Natural killer cell (primary cell): ENCODE measurements at places on chromosomes 5 and 9. TPM values are rescaled to one million over a fixed set of nuclear protein-coding genes. Genes with fewer than 3 reads are reported as not detected.

The SURF4 gene
- total RNA-seq, result 111 TPM

The PSAT1 gene
- total RNA-seq, result 2.3 TPM

DNA sequence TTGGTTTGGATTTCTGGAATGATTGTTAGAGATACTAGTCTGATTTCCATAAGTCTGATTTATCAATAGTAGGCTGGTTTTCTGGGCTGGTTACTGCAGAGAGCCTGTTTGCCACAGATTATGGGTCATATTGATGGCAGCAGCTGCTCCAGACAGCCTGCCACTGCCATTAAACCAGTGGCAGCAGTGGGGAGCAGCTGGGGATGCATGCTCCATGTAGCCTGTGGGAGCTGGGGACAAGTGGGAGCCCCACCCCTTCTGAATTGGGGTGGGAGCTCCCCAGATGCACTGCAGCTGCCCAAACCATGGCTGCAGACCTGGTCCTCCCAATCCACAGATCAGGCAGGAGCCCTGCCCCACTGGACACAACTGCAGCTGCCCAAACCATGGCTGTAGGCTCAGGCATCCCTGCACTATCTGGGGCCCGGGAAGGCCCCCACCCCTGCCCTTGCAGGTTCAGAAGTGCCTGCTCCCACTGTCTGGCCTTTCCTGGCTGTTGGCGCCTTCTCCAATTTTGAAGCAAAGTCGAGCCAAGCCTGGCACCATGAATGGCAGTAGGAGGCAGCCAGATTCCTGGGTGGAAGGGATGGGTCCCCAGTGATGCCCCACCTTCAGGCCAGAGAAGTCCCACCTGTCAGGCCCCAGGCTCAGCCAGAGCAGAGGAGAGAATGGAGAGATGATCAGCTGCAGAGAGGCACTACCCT lies 402.9 kb upstream of the TYRP1 start:
- no peak for DNase-seq

DNA sequence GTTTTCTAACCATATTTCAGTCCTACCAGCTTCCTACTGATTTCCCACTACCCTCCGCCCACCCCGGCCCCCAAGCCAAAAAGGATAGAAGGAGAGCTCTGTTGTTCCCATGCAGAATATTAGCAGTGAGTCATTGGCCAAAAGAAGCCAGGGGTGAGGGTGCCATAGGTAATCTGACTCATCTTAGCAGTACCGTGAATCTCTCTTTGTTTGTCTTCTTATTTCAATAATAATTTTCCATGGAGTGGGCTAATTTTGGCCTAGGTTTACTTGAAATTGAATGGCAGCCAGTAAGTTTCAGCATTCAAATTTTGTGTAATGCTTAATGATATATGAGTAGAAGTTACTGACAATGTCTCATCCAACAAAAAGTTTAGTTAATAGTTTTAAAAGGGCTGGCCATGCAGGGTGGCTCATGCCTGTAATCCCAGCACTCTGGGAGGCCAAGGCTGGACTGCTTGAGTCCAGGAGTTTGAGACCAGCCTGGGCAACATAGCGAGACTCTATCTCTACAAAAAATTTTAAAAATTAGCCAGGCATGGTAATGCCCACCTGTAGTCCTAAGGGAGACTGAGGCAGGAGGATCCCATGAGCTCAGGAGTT lies 74.2 kb downstream of the C9orf152 start:
- no peak for DNase-seq

- no peak for DNase-seq
These were observed 64.2 kb upstream of the RANBP3L start for GRCh38 chr5:36365896-36366295.
